ENCODE measurements at places on chromosomes 13 and 19.

DNA sequence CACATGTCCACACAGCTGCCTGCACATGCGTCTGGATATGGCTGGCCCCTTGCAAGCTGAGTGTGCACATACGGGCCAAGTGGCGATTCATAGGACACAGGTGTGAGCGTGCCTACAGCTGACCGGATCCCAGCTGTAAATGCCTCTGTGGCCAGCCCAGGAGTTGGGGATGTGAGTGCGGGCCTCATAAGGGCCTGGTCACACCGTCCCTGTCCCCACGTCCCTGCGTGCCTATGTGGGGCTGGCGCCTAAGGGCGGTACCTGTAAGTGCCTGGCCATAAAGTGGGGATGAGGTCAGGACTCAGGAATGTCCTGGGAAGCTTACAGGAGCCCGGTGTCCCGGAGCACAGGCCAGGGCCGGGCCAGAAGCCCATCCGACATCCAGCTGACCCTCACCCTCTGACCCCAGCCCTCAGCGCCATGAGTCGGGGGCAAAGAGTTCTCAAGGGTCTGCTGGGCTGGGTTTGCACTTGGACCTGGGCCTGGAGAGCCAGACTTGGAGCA is 1.3 kb upstream of the ARHGAP45 start:
- peak; percentile 94 for DNase-seq

DNA sequence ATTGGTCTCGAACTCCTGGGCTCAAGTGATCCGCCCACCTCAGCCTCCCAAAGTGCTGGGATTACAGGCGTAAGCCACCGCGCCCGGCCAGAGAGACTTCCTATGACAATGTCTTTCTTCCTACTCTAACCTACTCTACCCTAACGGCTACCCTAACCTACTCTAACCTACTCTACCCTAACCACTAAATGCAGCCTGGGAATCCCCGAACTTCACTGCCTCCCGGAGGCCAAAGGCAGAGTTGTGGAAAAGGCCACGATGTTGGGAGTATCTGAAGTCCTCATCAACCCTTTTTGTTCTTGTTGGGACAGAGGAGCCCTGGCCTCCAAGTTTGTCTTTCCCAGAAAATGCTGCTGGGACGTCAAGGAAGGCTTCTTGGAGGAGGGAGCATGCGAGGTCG is 967 bp upstream of the NR2C2AP start:
- no peak for DNase-seq

DNA sequence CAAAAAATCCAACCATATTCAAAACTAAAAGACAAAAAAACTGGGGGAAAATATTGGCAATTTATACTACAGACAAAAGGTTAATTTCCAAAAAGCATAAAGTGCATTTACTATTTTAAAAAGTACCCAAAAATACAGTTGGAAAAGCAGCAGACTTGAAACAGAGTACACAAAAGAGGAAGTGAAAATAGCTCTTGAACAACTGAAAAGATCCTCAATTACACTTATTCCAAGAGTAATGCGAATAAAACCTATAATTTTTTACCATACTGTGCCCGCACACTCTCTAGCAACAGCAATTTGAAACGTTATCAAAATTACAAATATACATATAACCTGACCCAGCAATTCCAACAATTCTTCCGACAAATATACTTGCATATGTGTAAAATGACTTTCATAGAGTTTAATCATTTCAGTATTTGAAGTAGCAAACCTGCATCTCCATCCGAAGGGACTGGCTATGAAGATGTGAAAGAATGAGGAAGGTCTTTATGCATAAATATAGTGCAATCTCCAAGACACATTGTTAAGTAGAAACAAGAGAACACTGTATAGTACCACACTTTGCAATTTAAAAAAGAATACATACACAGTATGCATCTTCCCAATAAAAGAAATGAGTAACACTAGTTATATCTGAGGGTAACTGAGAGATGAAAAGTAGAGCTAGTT is 25.4 kb downstream of the ALG5 start:
- DNase-seq = no peak

- no peak for DNase-seq
These were observed 27.7 kb downstream of the ZNF461 start for GRCh38 chr19:36638862-36639510.

DNA sequence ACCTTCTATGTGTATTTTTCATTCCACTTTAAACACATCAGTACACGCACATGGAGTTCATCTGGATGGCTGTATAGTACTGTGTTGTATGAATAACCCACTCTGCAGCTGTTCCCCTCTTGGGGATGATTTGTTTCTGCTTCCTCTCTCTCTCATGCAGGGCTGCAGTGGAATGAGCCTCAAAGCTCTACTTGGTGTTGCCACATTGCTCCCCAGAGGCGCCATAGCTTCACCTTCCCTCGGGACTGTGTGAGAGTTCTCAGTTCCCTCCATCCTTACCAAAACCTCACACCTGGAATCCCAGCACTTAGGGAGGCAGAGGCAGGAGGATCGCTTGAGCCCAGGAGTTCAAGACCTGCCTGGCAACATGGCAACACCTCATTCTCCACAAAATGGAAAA is 28.4 kb upstream of the GPR183 start:
- DNase-seq = no peak

DNA sequence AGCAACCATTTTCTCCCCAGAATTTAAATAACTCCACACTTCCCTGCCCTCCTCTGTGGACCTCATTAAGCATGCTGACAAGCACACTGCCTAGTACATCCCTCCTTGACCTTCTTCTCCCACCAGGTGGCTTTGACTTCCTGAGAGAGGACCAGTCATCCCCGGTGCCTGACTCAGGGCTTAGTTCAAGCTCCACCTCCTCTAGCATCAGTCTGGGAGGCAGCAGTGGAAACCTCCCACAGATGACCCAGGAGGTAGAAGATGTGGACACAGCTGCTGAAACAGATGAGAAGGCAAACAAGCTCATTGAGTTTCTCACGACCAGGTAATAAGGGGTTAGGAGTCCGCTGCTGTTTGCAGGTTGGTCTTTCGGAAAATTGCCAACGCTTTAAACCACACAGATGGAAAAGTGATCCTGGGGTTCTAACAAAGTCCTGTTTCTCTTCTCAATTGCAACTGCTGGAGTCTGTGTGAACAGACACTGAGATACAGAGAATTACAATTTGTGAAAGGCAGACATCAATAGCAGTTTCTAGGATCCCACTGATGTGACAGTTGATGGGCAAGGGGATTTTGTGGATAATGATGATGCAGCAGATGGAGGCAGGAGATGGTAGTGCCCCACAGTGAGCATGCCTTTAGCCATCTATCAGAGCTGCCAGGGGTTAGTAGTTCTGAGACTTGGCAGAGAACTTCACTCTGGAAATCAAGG is 86.7 kb downstream of the ZAR1L start:
- peak; percentile 68 for DNase-seq
